ENCODE measurements at places on chromosomes 6 and 20.
A peak's percentile ranks its signal among the peaks of the same experiment; 100 is the strongest.

DNA sequence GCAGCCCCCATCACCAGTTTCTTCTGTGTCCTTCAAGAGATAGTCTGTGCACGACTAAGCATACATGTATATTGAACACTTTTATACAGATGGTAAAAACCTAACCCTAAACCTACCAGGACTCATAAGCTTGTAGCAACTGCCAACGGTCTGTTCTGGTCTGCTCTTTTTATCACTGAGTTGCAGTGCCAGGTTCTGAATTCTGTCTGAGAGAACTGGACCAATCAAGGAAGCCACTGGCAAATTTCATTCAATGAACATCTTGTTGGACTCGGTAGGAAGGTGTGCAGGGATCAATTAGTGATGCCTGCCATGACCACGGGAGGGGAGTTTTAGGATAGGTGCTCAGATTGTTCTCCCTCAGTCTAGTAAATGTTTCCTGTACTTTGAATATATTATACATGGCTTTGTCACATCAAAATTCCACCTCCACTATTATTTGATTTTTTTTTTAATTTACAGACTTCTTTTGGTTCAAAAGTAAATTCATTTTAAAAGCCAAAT is 146.8 kb downstream of the EYA2 start:
- peaks cover 7% of the 10 kb centered on the region for H3K27me3 ChIP-seq
- no peak overlapping the region for H3K27ac ChIP-seq
- H3K36me3 ChIP-seq, result no peaks in the 10 kb centered on the region
- H3K4me1 ChIP-seq, result no peaks in the 10 kb centered on the region
- H3K4me3 ChIP-seq, result no peak overlapping the region

DNA sequence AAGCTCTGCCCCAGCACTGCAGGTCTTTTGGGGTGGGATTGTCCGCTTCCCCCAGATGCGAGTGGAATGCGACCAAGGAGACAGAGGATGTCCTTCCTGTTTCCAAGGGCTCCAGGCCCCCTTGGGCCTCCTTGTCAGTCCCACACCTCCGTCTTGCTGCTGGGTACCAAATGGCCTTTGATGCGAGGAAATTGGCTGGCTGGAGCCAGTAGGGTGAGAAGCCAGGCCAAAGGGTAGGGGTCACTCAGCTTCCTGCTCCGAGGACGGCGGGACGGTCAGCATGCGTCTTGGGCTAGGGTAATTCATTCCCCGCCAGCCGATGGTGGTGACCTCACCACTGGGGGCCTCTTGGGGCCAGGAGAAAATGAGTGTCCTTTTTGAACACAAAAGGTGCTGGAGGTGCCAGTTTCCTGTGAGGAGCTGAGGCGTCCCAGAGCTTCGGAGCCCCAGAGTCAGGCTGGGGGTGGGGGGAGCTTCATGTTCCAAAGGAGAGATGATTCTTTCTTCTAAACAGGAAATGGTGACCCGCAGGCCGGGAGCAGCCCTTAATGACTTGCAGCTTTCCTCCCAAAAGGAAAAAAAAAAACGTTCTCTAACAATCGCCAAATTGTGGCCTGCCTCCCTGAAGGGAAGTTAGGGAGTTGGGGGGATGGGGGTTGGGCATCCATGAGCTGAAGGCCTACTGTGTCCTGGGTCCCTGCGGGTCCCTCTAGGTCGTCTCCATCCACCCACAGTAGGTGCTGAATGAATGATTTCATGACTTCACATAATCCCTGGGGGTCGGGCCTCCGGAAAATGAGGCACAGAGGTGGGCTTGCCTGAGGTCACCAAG is 6.7 kb downstream of the SNAI1 start:
- no peak overlapping the region for H3K27ac ChIP-seq
- peaks cover 15% of the 10 kb centered on the region for H3K27me3 ChIP-seq
- no peaks in the 10 kb centered on the region for H3K36me3 ChIP-seq
- no peak for DNase-seq

DNA sequence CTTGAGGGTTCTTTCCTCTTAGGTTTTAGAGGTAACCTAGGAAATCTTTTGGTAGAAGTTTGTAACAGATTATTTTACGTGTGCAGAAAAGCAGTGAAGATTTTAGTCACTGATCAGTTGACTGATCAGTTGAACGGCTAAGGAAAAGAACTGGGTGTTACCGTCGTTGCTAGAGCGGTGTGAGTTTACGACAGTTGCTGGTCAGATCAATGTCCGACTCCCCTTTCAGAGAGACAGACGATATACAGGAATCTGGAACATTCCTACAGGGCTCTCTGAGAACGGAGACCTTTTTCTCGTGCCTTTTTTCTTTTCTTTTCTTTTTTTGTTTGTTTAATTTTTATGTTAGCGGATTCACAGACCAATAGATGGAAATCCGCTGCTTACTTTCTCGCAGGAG is 132.1 kb upstream of the ZNF184 start:
- peak overlapping the region; percentile 56 for H3K4me3 ChIP-seq
- DNase-seq, result no peak
- H3K4me1 ChIP-seq, result peaks cover 35% of the 10 kb centered on the region

DNA sequence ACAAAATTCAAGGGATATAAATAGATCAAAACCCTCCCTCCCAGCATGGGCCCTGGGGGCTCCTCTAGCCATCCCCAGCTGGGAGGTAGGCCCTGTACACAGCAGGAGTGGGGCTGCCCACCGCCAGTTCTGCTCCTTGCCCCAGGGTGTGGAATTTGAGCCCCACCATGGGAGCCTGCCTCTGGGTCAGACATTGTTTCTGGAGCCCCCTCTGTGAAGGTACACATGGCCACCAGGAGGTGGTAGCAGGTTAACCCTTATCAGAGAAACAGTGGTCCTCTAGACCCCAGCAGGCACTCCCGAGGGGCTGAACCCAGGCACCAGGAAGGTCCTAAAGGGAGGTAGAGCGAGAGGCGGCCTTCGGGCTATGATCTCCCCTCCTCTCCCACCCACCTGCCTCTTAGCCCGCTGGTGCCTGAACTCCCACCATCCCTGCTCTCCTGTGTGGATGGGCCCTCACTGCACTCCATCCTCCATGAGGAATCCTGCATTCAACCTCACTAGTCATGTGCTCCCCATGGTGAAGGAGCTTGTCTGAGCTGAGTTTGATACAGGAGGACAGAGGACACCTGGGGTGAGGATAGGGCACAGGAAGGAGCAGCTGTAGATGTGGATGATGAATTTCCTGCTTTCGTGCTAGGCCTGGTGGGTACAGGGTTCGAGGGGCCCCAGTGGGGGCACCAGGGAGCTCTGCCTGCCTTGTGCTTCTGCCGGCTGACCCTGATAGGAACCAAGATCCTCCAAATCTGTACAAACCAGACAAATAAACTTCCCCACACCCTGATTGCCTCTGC is 114.9 kb downstream of the GRM4 start:
- no peak for DNase-seq
- H3K27ac ChIP-seq, result no peak overlapping the region
- H3K27me3 ChIP-seq, result peaks cover 3% of the 10 kb centered on the region
- no peaks in the 10 kb centered on the region for H3K4me1 ChIP-seq
- no peaks in the 10 kb centered on the region for H3K36me3 ChIP-seq
- no peak overlapping the region for H3K4me3 ChIP-seq

GRCh38 chr20:50242863-50243609 is 52.4 kb downstream of the CEBPB start:
- peaks cover 6% of the 10 kb centered on the region for H3K4me1 ChIP-seq
- no peak overlapping the region for H3K27ac ChIP-seq
- H3K27me3 ChIP-seq, result peaks cover 6% of the 10 kb centered on the region
- DNase-seq, result no peak
- H3K36me3 ChIP-seq, result no peaks in the 10 kb centered on the region

DNA sequence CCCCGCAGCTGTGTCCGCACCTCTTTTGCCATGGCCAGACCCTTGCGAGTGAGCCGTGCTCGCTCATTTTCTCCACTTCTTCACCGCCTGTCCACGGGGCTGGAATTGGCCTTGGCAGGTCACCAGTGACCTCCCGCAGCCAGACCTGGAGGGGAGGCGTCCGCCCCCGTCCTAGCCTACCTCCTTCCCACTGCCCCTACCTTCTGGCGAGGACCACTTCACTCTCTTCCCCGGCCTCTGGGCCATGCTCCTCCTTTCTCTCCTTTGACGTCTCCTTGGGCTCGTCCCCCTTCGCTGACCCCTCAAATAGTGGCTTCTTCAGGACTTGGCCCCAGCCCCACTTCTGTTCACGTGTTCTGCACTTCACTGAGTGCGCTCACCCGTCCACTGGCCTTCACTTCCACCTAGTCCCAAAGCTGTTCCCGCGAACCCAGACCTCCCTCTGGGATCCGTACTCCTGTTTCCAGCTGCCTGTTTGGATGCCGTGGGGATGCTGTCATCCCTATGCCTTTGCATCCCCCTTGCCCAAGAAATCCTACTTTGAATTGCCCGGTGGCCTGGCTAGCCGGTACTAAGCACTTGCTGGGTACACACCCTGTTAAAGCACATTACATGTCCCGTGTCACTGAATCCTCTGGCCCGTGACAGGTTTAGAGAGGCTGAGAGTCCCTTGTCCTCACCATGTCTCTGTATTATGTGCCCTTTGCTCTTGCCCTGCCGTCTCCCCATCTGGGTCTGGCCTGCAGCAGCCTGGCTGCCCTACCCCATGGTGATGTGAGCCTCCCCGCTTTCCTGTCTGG is 33.0 kb downstream of the SPATA2 start:
- no peaks in the 10 kb centered on the region for H3K27me3 ChIP-seq
- H3K27ac ChIP-seq, result no peak overlapping the region
- H3K4me3 ChIP-seq, result no peak overlapping the region
- no peak for DNase-seq
- H3K4me1 ChIP-seq, result peaks cover 1% of the 10 kb centered on the region

- H3K4me3 ChIP-seq, result no peak overlapping the region
- peaks cover 9% of the 10 kb centered on the region for H3K4me1 ChIP-seq
- peaks cover 30% of the 10 kb centered on the region for H3K27me3 ChIP-seq
Measured at GRCh38 chr20:548906-549305, 5.3 kb upstream of the CSNK2A1 start.

DNA sequence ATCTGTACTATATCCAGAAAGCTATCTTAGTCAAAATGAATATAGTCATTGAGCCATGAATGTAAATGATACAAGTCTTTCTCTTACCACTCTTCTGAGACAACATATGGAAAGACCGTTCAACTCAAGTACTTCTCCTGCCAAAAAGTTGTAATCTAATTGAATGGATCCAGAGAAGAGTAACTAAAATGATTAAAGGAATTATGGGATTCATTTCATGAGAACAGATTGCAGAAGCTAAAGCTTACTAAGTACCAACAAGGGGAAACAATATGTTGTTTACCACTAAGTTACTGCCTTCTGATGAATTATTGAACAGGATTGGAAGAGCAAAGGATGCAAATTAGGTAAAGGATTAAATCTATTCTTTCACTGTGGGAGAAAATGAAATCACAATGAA is 2.0 kb upstream of the LGSN start:
- H3K27ac ChIP-seq, result no peak overlapping the region
- no peaks in the 10 kb centered on the region for H3K4me1 ChIP-seq
- no peak overlapping the region for H3K4me3 ChIP-seq
- no peaks in the 10 kb centered on the region for H3K36me3 ChIP-seq

DNA sequence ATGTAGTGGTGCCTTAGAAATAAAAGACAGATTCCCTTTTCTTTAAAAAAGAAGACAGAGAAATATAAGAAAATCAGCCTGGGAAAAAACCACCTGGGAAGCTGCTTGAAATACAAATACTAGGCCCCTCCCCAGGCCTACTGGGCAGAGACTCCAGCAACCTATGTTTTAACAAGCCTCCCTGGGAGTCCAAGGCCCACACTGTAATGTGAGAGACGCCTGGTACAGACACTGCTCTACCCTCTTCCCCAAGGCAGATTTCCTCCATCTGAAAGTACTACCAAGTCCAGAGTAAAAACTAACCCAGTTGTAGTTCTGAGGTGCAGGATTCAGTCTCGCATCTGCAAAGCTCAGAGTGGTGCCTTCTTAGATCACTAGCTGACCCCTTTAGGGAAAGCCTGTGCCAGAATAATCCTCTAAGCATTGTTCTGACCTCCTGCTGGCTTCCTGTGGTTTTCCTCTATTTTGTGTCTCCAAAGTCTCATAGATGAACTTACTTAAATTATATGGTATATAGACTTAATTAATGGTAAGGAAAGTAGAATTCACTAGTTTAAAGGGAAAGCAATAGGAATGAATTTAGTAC is 270.2 kb upstream of the SLC35B3 start:
- no peaks in the 10 kb centered on the region for H3K27me3 ChIP-seq
- H3K4me1 ChIP-seq, result no peaks in the 10 kb centered on the region
- no peak overlapping the region for H3K4me3 ChIP-seq
- H3K36me3 ChIP-seq, result no peaks in the 10 kb centered on the region

GRCh38 chr20:32206760-32207625 is 550 bp downstream of the PLAGL2 start:
- no peaks in the 10 kb centered on the region for H3K27me3 ChIP-seq
- peaks cover 73% of the 10 kb centered on the region for H3K36me3 ChIP-seq
- H3K4me3 ChIP-seq, result peak overlapping the region; percentile 100
- H3K4me1 ChIP-seq, result peaks cover 86% of the 10 kb centered on the region

- H3K27me3 ChIP-seq, result no peaks in the 10 kb centered on the region
- no peak for DNase-seq
- peaks cover 21% of the 10 kb centered on the region for H3K4me1 ChIP-seq
- H3K36me3 ChIP-seq, result no peaks in the 10 kb centered on the region
Measured at GRCh38 chr6:4924661-4925271, 79.1 kb downstream of the RPP40 start.

DNA sequence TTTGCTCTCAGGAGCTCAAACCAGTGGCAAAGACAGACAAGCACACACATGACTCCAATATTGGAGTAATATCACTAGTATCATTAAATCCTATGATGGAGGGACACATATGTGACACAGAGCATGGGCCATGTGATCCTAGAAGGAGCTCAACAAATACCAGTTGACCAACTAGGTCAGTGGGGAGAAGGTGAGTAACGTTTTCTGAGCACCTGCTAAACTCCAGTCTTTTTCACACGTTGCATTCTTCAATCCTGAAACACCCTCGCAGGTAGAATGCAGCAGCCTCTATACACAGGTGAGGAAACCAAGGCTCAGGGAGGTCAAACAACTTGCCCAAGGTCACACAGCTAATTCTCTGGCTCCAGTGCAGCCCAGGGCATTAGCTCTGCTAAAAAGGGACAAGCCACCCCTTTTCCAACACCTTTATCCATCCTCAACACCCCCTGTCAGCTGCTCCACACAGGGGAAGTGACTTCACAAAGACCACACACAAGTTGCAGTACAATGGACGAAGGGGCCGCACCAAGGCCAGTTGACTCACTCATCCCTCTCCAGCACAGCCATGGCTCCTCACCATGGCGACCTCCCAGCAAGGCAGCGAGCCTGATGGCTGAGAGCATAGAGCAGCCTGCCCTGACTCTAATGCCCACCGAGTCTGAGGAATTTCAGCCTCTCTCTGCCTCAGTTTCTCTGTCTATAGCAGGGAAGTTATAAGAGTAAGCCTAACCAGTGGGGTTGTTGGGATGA is 4.4 kb downstream of the CAPN11 start:
- H3K4me3 ChIP-seq, result no peak overlapping the region
- peaks cover 10% of the 10 kb centered on the region for H3K27me3 ChIP-seq

DNA sequence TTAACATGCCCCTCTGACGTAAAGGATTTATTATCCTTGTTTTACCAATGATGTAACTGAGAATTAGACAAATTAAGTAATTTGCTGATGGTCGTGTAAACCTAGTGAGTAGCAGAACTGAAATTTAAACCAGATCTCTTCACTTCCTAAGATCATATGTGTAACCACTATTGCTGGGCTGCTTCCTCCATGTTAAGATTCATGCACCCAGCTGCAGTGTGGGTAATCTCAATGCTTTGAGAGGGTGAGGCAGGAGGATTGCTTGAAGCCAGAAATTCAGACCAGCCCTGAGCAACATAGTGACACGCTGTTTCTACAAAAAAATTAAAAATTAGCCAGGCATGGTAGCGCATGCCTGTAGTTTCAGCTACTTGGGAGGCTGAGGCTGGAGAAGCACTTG is 97.9 kb downstream of the L3MBTL3 start:
- H3K4me1 ChIP-seq, result peaks cover 10% of the 10 kb centered on the region
- no peaks in the 10 kb centered on the region for H3K27me3 ChIP-seq
- peaks cover 12% of the 10 kb centered on the region for H3K36me3 ChIP-seq
- no peak overlapping the region for H3K27ac ChIP-seq
- DNase-seq, result no peak
- no peak overlapping the region for H3K4me3 ChIP-seq
